Head of caudate nucleus (tissue), 42 donors: ENCODE measurements at places on chromosomes 16 and 17.

- DNase-seq: no peak
These were observed 56.1 kb downstream of the NT5M start for GRCh38 chr17:17359271-17359670.

- DNase-seq: no peak
These were observed 36.1 kb downstream of the NOG start for GRCh38 chr17:56629531-56630075.

- DNase-seq: no peak
These were observed 7.2 kb upstream of the MTMR4 start for GRCh38 chr17:58521680-58522079.

DNA sequence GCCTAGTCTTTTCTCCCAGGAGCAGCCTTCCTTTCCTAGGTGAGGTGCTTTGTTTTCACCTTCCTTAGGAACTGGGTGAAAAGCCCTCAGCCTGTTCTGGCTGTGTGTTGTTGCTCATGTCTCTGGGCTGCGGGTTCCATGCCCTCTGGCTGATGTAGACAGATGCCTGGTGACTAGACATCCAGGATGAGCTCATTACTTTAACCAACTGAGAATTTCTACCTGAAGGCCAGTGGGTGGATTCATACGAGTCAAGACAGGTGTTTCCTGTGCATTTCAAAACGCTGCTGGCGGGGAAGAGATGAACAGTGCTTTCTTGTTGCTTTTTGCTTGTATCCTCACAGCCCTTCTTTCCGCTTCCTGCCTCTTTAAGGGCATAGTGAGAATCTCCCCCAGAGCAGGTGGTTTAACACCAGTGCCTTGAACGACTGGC lies 22.3 kb downstream of the SAP30BP start:
- DNase-seq: no peak

GRCh38 chr17:66338937-66339336 lies 36.5 kb downstream of the PRKCA start:
- DNase-seq: no peak

DNA sequence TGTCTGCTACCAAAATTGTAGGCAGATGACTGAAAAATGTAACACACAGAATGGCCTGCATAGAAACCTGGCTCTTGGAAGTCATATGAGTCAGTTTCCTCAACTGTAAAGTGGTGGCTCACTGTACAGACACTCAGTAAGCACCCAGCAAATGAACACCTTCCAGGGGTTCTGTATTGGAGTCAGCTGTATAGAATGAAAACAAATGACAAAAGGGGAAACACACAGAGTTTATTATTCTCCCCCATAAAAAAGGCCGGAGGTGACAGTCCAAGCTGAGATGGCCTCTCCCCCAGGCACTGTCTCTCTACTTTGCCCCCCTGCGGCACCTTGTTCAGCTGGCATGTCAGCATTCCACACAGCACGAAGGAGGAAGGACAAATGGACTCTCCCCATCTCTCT lies 6.2 kb upstream of the MEOX1 start:
- no peak for DNase-seq

DNA sequence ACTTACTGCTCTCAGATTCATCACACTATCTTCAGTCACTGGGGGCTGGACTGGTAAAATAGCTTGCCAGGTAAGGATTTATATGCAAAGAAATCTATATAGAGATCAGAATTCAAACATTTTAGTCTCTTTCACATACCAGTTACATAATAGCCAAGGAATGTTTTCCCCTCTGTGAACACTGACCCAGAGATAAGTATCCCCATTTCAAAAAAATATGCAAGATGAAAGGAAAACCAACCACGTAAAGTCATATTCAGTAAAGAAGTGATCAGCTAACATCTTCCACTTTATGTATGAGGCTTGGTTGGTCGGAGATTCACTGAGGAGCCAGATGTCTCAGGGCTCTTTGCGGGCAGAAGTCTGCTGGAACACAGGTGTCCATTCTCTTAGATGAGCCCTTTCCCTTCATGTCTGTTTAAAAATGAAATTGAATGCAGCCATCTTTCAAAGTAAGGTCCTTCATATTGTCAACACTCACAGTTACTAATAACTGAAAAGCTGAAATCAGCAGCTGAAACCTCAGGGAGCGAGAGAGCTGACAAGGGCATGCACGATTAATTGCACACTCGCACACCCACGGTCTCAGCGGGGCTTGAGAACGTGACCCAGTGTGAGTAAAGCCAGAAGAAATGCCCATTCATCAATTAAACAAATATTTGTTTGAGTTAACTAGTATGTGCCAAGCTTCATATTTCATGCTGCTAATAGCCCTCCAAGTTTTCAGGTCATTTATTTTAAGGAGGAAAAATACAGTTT lies 161.2 kb downstream of the MRTFB start:
- no peak for DNase-seq

- DNase-seq: no peak
These were observed 3.6 kb upstream of the LHX1 start for GRCh38 chr17:36933512-36934143.

GRCh38 chr17:41107941-41108450 lies 2.8 kb downstream of the KRTAP4-9 start:
- no peak for DNase-seq

DNA sequence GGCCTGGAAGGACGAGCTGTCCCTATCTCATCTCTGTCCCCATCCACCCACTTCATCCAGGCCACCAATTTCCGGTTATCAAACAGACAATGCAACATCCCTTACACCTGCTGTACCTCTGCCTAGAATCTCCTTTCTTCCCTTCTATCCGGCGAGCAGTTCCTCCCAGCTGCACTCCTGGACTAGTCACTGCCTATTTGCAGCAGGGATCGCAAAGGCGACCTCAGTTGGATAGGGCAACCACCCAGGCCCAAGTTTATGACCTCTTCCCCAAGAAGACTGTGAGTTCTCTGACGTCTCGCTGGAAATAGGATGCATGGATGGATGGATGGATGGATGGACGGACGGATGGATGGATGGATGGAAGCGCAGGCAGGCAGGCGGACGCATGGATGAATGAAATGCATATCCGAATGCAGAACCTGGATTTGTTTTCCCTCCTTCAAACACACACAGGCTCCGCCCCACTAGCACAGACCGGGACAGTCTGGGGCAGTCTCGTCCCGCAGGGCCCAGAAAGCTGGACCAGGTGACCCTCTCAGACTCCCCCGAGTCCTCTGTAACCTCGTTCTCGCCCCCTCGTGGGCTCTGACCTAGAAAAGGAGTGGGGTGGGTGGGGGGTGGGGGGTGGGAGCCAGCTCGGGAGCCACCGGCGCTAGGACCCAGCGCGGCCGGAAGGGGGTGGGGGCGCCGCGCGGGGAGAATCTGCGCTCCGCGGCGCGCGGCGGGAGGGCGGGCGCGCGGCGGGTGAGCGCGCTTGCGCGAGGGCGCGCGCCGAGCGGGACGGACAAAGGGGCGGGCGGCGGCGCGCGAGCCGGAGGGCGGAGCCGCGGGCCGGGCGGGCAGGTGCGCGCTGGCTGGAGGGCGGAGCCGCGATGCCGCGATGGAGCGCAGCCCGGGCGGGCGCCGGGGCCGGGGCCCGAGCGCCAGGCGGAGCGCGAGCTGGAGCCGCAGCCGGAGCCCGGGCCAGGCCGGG lies at the start of gene SBK1:
Gene SBK1 (plus strand): TSS at position 875 of the 976 bp plus-strand sequence. CDS start 24,867 bp downstream, outside the sequence.
- DNase-seq: peak; percentile 76

DNA sequence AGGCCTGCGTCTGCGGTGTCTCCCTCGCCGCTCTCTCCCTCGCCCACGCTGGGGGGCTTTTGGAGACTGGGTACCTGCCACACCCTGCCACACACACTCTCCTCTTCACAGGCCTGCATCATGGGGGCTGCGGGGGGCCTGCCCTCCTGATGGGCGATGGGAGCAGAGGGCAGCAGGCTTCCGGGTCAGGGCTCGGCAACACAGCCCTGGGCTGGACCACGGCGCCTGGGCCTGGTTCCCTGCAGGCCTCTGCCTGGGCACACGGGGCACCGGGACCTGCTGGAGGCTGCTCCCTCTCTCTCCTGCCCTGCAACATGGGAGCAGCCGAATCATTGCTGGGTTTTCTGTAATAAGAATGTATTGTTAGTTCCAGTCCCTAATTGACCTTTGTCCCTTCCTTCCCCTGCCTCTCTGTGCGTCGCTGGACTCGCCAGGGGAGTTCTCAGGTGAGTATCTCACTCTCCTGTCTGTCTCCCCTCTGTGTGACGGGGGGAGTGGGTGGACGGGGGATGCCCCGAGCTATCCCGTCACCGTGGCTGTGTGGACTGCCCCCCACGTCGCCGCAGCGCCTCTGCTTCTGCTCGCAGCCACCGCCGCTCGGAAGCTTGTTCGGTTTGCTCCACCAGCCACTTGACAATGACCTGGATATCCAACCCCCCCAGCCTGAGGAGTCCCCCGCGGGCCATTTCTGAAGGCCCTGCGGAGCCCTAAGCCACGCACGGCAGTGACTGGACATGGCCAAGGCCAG lies 13.5 kb downstream of the NME3 start:
- DNase-seq: no peak

DNA sequence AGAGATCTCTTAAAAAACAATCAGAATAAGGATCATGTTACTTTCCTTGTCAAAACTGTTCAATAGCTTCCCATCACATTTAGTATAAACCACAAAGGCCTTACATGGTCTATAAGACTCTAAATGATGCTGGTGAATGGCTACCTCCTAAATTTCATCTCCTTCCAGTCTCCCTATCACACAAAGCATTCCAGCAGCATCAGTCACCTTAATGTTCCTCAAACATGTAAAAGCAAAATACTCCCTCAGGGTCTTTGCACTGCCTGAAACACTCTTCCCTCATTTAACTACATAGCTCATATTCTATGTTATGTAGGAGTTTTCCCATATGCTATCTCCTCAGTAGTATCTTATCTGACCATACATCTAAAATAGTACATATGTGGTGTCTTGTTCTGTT lies 53.5 kb upstream of the INTS2 start:
- DNase-seq: no peak

- DNase-seq: peak; percentile 59
These were observed 1.3 kb upstream of the SOCS1 start for GRCh38 chr16:11257131-11257938.

DNA sequence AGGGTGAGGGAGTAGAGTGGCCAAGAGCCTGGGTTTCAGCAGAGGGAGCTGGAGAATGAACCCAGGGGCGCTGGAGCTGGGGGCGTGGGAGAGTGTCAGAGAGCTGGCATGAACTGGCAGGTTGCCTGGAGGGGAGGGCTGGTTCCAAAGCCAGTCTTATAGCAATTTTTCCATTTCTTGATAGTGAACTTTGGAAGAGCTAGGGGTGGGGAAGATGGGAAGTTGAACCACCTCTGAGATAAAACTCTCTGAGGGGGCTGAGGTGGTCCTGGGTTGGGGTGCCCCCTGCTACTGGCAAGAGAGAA lies 36.9 kb downstream of the ADGRG5 start:
- DNase-seq: no peak

DNA sequence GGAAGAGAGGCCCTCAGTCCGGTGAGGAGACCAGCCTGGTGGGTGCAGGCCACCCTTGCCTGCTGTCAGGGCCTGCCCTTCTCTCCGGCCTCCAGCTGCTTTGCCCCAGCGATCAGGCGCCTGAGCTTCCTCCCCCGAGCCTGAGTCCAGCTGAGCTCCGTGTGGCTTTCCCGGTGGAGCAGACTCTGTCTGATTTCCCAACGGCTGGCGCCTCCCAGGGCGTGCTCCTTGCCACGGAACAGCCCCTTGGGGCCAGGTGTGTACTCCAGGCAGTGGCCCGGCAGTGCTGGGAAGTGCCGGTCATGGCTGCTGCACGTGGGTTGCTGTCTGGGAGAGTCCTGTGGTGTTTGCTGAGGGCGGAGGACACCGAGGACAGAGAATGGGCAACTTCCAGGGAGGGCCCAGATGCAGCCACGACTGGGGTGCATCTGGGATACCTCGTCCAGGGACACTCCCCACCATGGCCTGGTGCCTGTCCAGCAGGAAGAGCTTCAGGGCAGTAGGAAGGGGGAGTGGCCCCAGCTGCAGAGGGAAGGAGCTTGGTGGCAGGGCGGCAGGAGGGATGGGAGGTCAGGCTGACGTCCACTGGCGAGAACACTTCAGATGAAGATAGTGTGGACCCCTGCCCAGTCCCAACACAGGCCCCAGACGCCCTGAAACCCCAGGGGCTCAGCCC lies 22.5 kb downstream of the METRNL start:
- DNase-seq: no peak

- no peak for DNase-seq
These were observed 45.6 kb upstream of the ENPP7 start for GRCh38 chr17:79685121-79685520.

GRCh38 chr16:56909527-56909979 lies 22.4 kb upstream of the HERPUD1 start:
- no peak for DNase-seq

GRCh38 chr17:54237911-54238515 lies 415.3 kb downstream of the KIF2B start:
- no peak for DNase-seq

- no peak for DNase-seq
These were observed 21.2 kb downstream of the MTHFSD start for GRCh38 chr16:86533767-86534351.

GRCh38 chr17:9676820-9677310 lies 31.5 kb downstream of the USP43 start:
- DNase-seq: no peak
